ENCODE measurements at places on chromosomes 1 and 21.

GRCh38 chr1:65765631-65766030 is 27.1 kb upstream of the PDE4B start:
- DNase-seq, result no peak

DNA sequence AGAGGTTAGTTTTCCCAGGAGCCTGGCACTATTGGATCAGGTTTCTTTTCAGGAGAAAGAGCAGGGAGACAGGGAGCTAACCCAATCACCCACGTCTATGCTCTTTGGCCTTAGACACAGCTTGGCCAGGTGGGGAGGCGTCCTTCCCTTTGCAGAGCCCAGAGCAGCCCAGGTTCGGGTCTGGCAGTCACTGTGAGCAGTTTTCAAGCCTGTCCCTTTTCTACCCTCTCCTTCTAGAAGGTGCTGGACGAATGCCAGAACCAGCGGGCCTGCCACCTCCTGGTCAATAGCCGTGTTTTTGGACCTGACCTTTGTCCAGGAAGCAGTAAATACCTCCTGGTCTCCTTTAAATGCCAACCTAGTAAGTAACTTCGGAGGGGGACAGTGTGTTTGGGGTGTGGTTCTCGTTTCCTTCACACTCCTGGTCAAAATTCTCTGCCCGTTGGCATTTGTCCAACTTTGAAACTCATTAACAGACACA is 44.9 kb downstream of the EVA1C start:
- DNase-seq, result no peak

- DNase-seq, result no peak
These were observed 452.1 kb upstream of the NEGR1 start for GRCh38 chr1:72734415-72734814.

GRCh38 chr21:39867198-39867650 is at the start of gene PCP4:
Gene PCP4, plus strand, starts transcription at chr21:39867438. Its CDS starts 64 bp downstream, at chr21:39867502.
- peak; percentile 32 for DNase-seq

DNA sequence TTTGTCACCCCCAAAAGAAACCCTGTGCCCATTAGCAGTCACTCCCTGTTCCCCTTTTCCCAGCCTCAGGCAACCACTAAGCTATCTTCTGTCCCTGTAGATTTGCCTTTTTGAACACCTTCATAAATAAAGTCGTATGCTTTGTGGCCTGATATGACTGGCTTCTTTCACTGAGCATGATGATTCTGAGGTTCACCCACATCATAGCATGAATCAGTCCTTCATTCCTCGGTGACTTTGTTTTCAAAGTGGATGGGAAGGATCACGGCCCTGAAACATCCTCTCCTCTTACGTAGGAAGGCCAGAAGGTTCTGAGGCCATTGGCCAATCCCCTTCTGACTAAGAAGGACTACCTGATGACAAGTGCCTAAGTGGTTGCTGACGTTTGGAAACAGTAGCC is 39.1 kb downstream of the NIPAL3 start:
- DNase-seq, result no peak

- DNase-seq, result no peak
These were observed 4.1 kb downstream of the RGS18 start for GRCh38 chr1:192162376-192162775.
